ENCODE measurements at places on chromosomes 5 and 9. TPM values are rescaled to one million over a fixed set of nuclear protein-coding genes. Genes with fewer than 3 reads are reported as not detected.

DNA sequence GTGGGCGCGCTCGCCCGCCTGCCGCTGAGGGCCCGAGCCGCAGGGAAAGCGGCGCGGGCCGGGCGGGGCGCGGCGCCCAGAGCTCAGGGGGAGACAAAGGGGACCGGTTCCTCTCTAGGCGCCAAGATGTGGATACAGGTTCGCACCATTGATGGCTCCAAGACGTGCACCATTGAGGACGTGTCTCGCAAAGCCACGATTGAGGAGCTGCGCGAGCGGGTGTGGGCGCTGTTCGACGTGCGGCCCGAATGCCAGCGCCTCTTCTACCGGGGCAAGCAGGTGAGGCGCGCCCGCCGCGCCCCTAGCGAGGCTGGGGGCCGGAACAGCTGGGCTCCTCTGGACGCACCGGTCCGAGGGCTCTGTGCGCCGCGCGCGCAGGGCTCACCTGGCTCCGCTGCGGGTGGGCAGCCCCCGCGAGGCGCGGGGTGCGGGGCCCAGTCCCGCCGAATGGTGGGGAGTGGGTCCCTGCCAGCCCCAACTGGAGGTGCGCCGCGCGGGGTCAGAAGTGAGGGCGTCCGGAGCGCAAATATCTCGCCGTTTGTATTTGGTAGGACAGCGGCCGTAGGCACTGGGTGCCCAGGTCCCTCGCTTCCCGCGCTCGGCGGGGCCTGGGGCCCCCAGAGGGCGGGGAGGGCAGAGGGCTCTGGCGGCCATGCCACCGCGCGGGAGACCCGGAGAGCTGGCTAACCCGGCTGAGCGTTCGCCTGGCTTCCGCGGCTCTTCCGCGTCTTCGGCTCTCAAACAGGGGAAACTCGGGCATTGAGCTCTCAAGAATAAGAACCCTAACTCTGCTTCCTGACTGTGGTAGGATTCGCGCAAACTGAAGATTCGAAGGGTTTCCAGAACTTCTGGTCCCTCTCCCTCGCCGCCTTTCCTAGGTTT, 607 bp downstream of the UHRF2 start:
- DNase-seq = no peak

DNA sequence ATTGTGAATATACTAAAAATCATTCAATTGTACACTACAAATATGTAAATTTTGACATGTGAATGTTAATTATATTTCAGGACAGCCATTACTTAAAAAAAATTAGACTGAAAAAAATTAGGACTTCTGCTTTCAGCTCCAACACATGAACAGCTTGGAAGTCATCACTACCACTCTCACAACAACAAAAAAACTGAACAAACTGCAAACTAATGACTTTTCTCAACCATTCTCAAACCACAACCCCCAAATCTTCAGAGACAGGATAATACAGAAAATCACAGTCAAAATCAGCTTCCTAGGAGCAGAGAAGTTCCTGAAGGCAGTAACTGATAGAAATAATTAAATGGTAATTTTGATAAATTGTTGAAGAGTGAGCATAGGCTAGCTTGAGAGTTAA, 686.4 kb downstream of the TLE1 start:
- no peak for DNase-seq

- no peak for DNase-seq
These were observed 2.4 kb upstream of the FAM78A start for GRCh38 chr9:131278702-131279111.

DNA sequence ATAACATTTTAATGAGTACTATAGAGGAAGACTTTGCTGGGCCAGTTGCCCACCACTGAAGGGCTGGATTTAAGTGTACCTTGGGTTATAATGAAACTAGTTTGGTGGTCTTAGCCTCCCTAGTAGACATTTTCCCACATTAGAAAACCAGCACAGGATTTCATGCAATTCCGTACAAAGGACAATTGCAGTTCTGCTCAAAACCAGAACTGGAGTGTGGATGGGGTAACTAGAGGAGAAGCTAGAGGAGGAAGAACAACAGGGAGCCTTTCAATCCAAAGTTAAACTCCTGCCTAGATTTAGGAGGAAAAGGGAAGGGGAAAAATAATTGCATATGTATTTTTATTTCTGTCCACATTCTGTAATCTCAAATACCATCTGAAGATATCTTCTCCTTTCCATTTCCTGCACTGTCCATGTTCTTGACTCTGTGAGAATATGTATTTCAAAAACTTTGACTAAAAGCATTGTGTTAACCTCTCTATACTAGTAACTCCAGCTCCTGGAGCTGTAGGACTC, 97.5 kb upstream of the SSBP2 start:
- DNase-seq = no peak

GRCh38 chr9:93180938-93181337, 3.0 kb upstream of the WNK2 start:
- no peak for DNase-seq

- DNase-seq = no peak
These were observed 62.2 kb upstream of the ZNF462 start for GRCh38 chr9:106800701-106801270.

DNA sequence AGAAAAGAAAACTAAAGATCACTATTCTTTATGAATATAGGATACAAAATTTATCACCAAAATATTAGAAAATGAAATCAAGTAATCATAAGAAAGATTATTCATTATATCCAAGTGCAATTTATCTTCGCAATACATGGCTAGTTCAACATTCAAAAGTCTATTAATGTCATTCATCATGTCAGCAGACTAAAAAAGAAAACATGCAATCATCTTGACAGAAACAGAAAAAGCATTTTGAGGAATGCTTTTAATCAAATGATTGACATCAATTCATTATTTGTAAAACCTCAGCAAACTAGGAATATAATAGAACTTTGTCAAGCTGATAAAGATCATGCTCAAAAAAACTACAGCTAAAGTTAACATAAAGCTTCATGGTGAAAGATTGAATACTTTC, 40.7 kb downstream of the ATPSCKMT start:
- no peak for DNase-seq

GRCh38 chr5:132226516-132227234, 978 bp downstream of the P4HA2 start:
- DNase-seq = no peak

Gene HNRNPAB
- total RNA-seq = 90.6 TPM

DNA sequence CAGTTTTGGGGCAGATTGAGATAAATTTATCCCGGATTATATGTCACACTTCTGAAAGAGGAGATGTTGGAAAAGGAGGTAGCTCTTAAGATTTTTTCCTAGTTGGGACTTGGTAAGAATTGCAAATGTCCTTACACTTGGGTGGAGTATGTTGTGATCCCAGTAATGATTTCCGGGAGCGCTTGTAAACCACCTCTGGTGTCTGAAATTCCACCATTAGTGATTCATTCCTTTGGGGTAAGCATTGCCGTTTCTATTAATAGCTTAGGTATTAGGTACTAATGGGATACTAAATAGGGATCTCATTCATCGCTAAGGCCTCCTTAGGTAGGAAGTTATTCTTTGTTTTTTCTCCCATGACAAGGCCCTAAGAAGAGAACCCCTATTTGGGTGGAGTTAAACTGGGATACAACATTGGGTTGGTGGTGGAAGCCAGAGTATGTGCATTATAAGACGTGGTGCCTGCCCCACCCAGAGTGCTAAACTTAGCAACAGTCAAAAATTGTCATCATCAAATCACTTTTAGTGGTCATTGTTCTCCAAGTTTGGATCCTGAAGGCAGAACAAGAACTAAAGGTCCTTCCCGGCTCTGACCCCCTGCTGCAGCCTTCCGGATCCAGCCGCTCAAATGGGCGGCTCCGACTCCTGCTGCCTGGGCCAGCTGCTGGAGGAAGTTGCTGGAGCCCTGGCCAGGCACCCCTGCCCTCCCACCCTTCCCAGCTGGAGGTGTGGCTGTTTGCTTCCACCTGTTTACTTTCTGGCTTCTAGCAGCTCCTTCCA, 31.7 kb upstream of the DAB2IP start:
- no peak for DNase-seq

- DNase-seq = no peak
These were observed 176.8 kb downstream of the ISL1 start for GRCh38 chr5:51559921-51560658.

DNA sequence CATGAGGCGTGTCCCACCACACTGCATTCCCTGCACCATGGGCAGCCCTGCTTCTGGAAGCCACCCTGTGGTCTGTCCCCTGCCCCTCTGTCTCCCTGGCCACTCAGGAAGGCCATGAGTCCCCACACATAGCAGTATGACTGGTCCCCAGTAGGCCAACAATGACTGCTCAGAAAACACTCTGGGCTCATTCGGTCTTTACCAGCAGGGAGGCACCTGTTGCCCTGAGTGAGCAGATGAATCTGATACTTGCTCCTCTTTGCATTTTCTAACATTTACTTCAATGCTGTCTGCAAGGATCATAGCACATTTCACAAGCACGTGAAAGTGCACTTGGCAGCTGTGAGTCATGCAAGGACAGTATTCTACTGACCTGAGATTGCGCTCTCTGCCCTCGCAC, 365.4 kb upstream of the IRX1 start:
- no peak for DNase-seq

DNA sequence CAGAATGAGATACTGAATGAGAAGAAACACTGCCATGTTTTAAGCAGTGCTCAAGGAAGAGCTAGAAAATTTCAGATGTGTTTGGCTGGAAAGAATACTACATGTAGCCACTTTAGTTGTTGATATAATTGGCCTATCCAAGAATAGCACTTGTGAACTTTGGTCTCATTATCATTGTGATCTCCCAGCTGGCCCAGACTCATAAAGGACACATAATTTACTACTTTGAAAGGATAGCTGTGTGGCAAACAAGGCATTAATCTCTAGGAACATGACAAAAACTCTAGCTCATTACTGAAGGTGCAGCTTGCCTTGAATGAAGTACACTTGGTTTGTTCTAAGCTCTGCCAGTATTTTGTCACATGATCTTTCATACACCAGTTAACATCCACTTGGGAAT, 356.3 kb downstream of the CSNK1G3 start:
- no peak for DNase-seq

Gene SPINK13
- not detected for total RNA-seq

DNA sequence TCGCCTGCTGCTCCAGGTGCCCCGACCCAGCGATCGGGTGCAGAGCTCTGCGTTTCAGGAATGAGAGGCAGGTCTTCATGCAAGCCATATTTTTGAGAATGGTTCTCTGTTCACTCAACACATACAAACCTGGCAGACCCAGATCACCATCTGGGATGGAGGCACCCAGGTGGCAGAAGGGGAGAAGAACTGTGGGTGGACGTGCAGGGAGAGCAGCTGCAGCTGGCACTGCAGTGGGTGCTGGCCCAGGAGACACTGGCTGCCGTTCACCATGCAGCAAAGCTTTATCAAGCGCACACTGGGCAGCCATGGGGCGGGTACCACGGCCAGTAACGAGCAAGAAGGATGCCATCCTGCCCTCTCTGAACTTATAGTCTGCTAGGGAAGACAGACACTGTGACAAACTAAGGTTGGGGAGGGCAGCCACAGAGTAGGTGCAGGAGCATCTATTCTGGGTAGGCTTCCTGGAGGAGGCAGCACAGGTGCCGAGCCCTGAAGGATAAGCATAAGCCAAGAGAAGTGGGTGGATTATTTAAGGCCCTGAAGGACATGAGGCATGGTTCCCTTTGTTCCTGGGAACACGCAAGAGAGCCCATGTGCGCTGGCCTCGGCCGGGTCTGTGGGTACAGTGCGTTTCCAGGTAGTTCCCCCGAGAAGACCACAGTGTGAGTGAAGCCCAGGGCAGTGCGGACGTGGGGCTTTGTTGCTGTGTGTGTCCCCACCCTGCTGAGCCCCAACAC, 46.2 kb upstream of the FCN2 start:
- no peak for DNase-seq

DNA sequence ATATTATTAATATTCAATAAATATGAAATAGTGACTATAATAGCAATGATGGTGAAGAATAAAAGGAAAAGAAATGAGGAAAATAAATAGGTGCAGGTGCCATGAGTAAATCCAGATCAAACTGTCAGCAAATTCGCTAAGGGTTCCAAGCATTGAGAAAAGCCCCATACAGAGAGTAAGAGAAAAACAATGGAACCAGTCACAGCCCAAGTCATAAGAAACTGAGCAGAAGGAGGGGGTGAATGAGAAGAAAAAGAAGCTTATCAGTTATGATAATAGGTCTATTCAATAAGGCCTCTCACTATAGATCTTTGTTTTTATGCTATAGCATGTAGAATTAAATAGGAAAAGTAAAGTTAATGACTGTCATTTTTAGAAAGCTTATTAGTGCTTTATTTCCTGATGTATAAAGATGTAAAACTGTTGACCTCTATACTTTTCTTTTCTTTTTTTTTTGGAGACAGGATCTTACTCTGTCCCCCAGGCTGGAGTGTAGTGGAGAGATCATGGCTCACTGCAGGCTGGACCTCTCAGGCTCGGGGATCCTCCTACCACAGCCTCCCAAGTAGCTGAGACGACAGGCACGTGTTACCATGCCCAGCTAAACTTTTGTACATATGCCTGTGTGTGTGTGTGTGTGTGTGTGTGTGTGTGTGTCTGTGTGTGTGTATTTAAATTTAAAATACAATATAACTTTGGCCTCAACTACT, 72.4 kb downstream of the FYB1 start:
- DNase-seq = no peak

DNA sequence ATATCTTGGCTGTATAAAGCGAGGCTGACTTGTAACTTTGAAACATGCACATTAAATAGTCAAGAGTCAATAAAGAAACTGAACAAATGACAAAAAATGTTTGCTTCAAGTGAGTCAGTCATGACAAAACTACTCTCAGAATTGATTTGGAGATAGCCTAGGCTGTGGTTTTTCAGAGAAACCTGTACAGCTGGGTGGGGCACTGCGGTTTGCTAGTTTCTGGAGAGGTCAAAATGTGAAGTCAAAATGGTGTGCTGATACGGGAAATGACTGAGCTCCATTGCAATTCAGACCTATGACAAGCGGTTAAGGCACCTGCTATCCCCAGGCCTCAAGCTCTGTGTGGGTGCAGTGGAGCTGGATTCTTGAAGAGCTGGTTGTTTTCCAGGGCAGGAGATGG, 10.3 kb upstream of the CD180 start:
- DNase-seq = no peak

Gene GKAP1
- 2.7 TPM for total RNA-seq

DNA sequence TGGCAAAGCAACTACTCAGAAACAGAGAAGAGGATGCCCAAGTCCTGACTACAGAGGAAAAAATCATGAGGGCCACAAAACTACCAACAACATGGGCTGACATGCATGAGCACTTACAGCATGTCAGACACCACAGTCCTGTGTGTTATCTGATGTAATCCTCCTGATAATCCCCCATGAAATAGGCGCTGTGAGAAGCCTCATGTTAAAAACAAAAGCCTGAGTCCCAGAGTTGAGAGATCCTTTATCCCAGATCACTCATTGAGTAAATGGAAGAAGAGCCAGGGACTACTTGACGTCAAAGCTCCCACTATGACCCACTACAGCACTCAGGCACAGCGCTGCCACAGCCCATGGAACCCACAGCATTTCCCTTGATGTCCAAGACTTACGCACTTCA, 7.2 kb upstream of the SPOCK1 start:
- DNase-seq = no peak

GRCh38 chr5:136236479-136237083, 43.6 kb upstream of the SMIM32 start:
- DNase-seq = no peak

GRCh38 chr5:117359895-117360294, 785.3 kb upstream of the SEMA6A start:
- DNase-seq = no peak

GRCh38 chr5:41519801-41520200, 9.4 kb upstream of the PLCXD3 start:
- no peak for DNase-seq
